ENCODE measurements at places on chromosomes 6 and 20.

GRCh38 chr6:45478240-45478639 lies 100.5 kb upstream of the SUPT3H start:
- DNase-seq = peak; percentile 66

- DNase-seq = peak; percentile 56
Observed at GRCh38 chr6:139547122-139547776, 172.8 kb upstream of the CITED2 start.

- peak; percentile 44 for DNase-seq
Observed at GRCh38 chr20:44745598-44746366, at the start of gene KCNK15. Gene KCNK15 (plus strand): TSS chr20:44745865. CDS start chr20:44745911, 46 bp downstream.

GRCh38 chr6:117448732-117449485 lies 23.2 kb upstream of the ROS1 start:
- DNase-seq = peak; percentile 97

DNA sequence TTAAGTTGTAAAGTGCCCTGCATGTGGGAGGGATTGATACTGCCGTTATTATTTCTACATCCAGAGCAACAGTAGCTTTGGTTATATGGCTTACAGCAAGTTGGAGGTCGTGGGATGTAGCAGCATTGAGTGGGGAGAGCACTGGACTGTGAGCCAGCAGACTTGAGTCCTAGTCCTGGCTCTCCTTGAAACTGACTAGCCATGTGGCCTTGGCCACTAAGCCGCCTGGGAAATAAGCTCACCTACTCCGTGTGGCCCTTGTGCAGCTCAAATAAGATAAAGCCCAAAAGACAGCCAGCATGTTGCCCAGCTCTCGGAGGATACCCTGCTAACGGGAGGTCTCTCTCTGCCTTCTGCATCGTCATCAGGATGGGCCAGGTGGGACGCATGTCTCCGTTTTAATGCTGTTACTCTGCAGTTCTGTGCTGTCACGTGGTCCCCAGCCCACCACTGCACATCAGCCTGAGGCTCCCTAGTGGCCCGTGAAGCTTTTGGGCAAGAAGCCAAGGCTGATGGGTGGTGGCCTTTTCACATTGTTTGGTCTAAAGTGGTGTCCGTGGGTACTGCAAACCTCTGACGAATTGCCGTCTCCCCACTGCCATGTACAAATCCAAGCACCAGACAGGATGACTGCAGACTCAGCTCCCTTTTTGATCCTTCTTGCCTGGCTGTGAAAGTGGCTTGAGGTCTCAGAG lies 7.9 kb downstream of the EPB41L1 start:
- peak; percentile 20 for DNase-seq

DNA sequence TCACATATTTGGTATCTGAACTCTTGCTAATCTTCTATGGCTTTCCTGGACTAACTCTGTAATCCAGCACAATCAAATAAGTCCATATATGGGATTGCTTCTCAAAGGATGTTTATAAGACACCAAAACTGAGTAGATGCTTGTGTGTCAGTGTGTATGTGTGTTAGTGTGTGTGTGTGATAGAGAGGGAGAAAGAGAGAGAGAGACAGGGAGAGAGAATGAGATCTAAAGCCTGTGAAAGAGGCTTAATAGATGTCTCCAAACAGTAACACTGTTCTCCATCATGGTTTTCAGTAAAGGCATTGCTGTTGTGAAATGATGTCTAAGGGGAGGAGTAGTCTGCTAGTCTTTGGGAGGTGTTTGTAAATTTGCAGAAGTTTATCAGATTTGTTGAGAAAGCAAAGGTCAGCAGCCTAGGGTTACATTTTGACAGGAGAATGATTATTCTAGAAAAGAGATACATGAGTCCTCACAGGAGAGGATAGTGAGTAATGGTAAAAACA lies 73.9 kb upstream of the MLIP start:
- peak; percentile 10 for DNase-seq
